ENCODE measurements at places on chromosomes 1 and 21.

GRCh38 chr21:39088831-39089380 lies 94.3 kb downstream of the PSMG1 start:
- DNase-seq: no peak

DNA sequence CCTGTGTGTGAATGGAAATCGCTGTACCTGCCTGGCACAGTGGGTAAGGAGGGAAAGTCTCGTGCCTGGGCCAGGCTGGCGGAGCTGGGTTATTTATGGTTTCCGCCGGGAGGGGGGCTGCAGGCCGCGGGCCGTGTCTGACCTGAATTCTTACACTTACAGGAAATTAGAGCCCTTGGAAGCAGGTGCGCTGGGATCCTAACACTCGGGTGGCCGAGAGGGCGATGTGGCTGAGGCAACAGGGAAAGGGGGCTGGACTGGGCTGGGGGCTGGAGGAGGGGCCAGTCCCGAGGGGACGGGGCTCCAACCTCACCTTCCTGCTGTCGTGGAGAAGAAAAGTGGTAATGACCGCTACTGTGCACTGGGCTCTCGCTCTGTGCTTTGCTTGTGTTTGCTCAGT lies 109.4 kb upstream of the WNT4 start:
- no peak for DNase-seq

- no peak for DNase-seq
Measured at GRCh38 chr1:218872026-218872425, 301.7 kb upstream of the LYPLAL1 start.

DNA sequence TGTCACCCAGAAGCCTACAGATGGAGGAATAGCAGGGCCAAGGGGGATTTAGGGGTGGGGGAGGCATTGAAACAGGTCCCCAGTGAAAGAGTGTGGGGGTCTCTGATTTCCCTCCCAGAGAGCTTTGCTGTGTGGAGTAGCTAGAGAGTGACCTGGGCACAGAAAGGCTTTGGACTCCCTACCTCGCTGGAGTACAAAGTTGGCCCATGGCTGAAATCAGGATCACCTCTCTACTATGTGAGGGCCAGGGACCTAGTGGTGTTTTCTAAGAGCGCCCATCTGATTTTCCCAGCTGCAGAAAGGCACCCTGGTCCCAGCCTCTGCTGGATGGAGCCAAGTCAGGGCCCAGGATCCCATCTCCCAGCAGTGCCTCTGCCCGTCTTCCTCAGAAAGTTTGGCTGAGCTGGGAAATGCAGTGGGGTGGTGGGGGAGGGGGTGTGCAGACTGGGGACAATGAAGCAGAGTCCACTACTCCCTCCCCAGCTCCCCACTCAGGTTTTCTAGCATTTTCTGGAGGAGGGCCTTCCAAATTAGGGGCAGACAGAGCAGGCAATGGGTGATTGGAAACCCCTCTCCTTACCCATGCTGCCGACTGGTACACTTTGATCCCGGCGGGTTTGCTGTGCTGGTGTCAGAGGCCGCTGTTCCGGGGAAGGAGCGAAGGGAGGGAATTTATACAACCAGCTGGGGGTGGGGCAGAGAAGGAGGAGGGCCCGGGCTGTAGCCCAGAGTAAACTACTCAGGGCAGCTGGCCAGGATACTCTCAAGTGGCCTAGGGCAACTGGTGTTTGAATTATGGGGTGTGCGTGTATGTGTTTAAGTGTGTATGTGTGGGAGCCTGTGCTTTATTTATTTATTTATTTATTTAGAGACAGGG lies at the start of gene SELENBP1:
Gene SELENBP1 (minus strand): TSS at position 648 of the 877 bp plus-strand sequence. CDS start 64 bp downstream, at position 584.
- DNase-seq: no peak

DNA sequence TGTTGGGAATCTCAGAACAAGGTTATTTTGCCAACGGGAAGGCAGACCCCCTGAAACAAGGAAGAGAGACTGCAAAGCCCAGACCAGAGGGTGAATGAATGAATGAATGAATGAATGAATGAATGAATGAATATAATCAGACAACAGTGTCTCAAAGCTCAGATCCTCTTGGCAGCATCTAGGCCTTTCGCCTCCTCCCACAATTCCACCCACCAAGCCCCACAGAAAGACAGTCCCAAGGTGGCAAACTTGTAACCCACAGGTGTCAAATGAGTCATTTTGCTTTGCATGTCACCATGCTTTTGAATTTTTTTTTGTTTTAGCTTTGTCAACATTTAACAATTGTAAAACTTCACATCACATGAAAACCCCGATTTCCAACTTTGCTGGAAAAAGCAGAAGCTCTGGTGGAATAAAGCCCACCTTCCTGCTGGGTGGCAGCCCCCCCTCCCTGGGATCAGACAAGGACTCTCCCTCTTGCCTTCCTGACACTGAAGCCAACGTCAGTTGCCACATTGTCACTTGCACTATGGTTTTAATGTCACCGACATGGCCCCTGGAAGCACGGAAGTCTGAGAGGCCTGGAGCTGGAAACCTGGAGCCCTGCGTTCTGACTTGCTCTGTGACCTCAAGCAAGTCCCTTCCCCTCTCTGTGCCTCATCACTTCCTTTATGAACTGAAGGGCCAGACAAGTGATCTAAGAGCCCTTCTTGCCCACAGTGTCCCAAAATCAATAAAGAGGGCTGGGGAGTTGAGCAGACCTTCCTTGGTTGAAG lies 134.6 kb upstream of the RUNX3 start:
- no peak for DNase-seq

GRCh38 chr1:155208541-155209311 lies at the start of gene MTX1:
Gene MTX1, plus strand, starts transcription at chr1:155208695. Its CDS starts 110 bp downstream, at chr1:155208805.
- DNase-seq: no peak

DNA sequence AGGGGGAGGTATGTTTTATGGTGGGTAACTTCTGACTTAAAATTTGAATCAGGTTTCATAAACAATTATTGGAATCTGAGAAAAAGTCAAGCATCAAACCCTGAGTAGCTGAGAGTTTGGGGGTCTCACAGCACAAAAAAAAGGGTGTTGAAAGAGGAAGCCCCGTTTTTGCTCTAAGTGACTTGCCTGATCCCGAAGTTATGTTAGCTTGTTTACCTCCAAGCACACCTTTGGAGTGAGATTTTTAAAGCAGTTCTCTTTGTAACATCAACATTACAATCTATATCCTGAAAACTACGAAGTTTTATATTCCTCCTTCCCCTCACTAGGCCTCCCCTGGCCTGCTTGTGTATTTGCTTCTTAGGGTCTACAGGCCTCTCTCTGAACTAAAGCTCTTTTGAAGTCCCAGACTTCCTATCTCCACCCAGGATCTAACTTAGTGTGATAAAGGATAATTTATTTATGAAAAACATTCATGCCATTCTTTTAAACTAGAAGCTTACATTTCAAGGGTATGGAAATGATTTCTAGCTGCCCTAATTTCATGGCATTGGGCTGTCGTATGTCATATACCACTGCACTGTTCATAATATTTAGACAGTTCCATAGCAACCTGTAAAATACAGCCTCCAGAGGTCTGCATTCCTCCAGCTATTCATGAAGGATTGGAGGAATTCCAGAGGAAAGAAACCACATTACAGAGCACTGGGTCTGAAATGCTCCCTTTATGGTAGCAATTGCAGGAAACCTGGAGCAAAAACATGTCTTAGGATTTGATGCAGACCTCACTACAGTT lies 36.1 kb upstream of the RGS1 start:
- no peak for DNase-seq

DNA sequence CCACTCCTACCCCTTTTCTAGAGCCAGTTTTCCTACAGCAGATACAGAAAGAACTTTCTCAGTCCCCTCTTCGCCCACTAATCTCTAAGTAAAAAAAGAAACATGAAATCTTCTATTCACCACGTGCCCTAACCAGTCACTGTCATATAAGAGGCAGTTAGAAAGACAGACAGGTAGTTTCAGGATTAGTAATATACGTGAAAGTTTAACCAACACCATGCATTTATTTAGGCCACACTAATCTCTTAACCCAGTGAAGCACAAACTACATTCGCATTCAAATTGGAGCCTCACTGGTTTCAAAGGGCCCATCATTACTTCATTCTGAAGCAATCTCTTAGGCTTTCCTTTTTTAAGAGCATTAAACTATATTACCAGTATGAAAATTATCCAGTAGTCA lies 10.1 kb downstream of the GPATCH2 start:
- DNase-seq: no peak

DNA sequence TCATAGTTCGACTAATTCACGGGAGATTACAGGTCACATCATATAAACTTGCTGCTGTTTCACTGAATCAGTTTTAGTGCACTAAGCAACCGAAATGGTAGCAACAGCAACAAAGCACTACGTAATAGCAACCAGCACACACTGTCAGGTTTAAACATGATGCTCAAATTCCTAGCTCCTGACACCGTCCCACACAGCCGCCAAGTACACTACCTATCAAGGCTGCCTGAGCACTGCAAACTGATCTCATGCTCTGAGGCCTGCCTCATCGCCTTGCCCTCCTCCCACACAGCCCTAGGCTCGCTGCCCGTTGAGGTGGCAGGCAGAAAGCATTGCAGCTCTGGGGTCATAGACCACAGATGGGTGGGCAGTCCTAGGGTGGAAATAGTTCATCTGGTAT lies 12.4 kb downstream of the LAMC2 start:
- no peak for DNase-seq

- no peak for DNase-seq
Measured at GRCh38 chr1:62426794-62427193, 10.1 kb upstream of the USP1 start.

GRCh38 chr1:168774241-168774640 lies 45.2 kb upstream of the DPT start:
- DNase-seq: no peak

GRCh38 chr1:115364780-115365155 lies 26.7 kb upstream of the NGF start:
- DNase-seq: no peak

GRCh38 chr21:15446223-15446622 lies 283.6 kb upstream of the USP25 start:
- no peak for DNase-seq

DNA sequence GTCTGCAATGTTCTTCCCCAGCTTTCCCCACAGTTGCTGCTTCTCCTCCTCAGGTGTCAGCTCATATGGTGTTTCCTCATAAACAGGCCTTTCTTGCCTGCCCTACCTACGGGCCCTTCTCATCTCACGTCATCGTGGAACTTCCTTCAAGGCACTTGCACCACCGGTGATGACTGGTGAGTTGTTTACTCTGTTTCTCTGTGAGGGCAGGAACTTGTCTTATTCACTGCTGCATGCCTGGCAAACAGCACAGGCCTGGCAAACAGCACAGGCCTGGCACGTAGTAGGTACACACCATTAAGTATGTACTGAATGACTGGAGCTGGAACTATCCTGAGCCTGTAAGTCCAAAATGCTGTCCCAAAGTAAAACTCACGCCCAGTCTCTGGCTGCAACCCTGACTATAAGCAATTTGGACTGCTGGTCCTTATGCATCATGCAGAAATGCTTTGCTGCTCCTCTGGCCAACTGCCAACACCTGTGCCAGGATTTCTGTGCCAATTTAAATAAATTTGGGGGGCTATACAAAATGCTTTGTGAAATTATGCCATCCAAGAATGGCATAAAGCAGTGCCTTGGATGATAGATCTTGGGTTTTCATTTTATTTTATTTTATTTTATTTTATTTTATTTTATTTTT lies 25.7 kb downstream of the STK40 start:
- DNase-seq: no peak

DNA sequence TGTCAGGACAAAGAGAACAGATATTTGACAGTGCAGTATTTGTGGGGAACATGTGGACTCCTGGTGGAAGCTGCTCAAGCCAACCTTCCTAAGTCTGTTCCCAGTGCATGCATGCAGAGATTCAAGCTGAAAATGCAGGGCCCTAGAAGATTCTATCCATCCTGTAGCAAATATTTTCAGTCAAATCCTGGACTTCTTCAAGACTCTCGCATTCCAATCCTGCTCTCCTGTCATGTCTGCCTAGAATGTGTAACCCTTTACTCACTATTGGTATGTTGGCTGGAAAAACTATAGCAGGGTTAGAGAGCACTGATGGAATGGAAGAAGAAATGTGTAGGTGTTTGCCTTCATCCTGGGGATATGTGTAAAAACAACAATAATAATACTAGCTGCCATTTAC lies 385.6 kb upstream of the PKN2 start:
- DNase-seq: no peak

- peak; percentile 92 for DNase-seq
Measured at GRCh38 chr1:204072931-204073836, at the start of gene SOX13. Gene SOX13, plus strand, starts transcription at chr1:204073115. Its CDS starts 39,801 bp downstream, at chr1:204112916.

GRCh38 chr1:94379615-94380014 lies 38.6 kb upstream of the ABCD3 start:
- DNase-seq: no peak

GRCh38 chr1:204293605-204294337 lies 66.0 kb downstream of the PLEKHA6 start:
- DNase-seq: no peak

DNA sequence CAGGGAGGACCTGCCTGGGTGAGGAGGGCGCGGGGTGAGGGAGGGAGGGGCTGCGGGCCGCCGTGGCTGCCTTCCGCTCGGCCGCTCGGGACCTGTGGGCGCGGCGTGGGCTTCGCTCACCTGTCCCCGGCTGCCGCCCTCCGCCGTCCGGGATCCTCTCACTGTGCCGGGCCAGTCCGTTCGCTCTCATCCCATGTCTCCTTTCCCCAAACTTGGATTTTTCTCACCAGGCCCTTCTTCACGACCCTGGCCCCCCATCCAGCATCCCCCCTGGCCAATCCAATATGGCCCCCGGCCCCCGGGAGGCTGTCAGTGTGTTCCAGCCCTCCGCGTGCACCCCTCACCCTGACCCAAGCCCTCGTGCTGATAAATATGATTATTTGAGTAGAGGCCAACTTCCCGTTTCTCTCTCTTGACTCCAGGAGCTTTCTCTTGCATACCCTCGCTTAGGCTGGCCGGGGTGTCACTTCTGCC lies 362 bp downstream of the ZBTB48 start:
- no peak for DNase-seq

GRCh38 chr21:24280596-24280995 lies 1326.7 kb downstream of the MRPL39 start:
- DNase-seq: no peak

GRCh38 chr1:207501071-207501470 lies 5.1 kb downstream of the CR1 start:
- no peak for DNase-seq

DNA sequence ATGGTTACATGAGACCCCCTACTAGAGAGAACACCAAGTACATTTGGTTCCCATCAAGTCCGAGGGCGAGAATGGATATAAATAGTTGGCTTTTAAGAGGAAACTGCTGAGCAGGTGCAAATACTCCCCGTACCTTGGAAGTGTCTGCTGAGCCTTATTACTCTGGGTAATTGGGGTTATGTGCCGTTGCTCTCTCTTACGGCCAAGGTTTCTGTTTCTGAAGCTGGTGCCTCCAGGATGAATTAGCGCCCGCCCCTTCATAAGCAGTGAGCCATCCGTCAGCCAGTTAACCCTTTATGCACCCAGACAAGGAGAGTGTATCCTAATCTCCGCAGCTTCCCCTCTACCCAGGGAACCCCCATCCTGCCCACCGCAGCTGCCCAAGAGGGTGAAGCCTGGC lies 90.4 kb upstream of the AJAP1 start:
- no peak for DNase-seq

DNA sequence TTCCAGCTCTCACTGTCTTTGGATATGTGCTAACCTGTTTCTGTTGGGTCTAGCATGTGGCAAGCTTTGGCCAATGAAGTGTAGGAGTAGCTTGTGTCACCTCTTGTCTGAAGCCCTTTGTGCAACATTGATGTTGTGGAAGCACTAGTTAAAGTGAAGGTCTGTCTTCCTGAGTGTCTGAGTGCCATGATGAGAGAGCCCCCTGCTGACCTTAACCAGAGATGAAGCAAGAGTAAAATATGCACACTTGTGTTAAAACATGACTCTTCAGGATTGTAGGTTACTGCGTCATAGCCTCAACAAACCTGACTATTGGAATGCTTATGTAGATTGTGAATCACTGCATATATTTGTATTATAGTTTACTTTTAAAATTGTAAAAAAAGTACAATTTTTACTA lies 103.7 kb downstream of the NCAM2 start:
- DNase-seq: no peak

Measured in 8988T (cell line).